H7 (cell line): ENCODE measurements at places on chromosomes 1 and 21.

GRCh38 chr1:77558591-77559164 lies 123.8 kb downstream of the ZZZ3 start:
- DNase-seq = no peak

DNA sequence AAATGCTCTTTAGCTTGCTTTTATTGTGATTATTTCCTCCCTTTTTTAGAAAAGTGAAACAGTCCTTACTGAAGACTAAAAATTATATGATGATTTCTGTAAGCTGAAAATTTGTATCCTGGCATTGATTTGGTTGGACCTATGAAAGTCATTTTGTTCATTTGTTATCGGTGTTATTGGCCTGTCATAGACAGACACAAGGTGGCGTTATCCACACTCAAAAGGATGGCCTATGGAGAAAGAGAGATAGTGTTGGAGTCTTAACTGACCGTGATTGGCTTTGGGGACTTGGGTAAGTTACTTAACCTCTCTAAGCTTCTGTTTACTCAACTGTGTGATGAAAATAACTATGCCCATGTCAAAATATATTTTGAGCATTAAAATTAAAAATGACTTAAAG lies 203.6 kb upstream of the CHODL start:
- DNase-seq = peak; percentile 1

DNA sequence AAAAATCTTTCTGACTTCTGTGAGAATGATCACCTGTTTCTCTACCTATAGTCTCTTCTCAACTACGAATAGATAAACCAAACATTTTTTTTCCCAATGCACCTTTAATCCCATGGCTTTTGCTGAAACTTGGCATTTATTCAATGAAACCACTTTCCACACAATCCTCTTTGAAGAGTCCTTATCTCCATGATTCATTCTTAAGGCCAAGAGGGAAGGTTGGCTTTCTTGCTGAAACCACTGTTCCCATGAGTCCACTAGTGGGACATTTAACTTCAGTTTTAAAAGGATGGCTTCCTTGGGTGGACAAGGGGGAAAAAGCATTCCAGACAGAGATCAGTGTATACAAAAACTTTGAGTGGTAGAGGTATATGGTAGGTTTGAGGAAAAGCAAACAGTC lies 73.6 kb downstream of the CRB1 start:
- DNase-seq = no peak

GRCh38 chr1:198107091-198107501 lies 49.7 kb upstream of the NEK7 start:
- no peak for DNase-seq

DNA sequence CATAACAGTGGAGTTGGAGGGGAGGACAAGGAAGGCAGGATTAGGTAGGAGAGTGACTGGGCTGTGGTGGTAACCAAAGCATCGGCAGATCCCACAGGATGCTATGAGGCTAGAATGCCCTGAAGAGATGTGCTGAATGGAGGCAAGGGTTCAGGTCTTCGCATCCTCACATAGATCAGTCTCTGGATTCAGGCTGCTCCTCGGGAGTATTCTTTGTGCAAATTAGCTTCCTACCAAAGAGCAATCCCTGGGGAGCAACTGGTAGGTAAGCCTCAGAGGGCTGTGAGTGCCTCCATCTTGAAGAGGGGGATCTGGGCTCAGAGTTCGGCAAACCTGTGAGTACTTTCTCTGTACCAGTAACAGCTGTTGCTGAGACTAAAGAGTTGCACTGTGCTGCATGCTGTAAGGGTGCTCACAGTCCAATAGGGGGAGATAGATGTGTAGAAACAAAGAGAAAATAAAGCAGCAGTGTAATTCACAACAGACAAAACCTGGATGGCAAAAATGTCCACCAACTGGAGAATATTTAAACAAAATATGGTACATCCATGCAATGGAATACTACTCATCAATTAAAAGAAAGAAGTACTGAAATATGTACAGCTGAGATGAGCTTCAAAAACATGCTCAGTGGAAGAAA lies 322.4 kb upstream of the DEPDC1 start:
- peak; percentile 68 for DNase-seq

DNA sequence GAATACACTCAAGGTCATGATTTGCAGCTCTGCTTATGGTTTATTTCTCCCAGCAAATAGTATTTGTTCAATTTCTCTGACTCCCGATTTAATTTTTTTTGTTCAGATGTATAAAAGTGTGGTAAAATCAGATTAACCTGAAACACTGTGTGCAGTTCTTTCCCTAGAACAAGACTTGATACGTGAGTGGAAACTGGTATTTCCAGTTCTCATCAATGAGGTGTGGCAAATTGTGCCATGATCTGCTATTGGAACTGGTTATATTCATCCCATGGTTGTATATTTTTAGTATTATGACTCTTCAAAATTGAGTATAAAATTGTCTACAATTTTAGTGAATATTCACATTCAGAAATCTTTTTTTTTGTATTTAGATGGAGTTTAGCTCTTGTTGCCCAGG lies 76.8 kb upstream of the IVNS1ABP start:
- no peak for DNase-seq
